ENCODE measurements at places on chromosomes 11 and 22.

GRCh38 chr11:99068832-99069231, 48.1 kb downstream of the CNTN5 start:
- no peak for DNase-seq

GRCh38 chr11:39860931-39861330, 1598.5 kb downstream of the LRRC4C start:
- no peak for DNase-seq

- DNase-seq, result no peak
Measured at GRCh38 chr11:7512525-7513233, 1.1 kb upstream of the PPFIBP2 start.

GRCh38 chr11:2752923-2753322, 53.1 kb upstream of the KCNQ1OT1 start:
- DNase-seq, result no peak

GRCh38 chr22:46827781-46828180, 65.3 kb downstream of the TBC1D22A start:
- no peak for DNase-seq

DNA sequence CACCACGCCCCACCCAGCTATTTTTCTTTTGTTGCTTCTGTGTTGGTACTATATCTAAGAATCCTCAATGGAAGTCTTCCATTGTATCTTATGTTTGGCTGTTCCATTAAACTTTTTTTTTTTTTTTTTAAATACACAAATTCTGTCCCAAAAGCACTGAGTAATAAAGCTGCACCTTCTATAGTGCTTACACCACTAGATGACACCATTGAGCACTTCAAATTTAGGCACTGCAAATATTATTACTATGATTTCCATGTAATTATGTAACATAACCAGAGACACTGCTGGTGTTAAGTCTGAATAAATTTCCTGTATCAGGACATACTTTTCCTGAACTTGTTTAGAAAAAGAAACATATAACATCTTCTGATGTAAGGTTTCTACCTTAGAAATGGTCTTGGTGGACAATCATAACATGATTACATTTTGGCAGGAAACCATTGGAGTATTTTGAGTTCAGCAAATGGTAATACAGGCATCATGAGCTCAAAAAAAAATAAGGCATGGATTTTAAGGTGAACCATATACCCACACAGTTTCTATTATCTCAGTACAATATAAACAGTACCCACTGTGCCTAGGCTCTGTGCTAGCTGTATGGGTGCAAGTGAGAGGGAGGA, 110.5 kb downstream of the ATG16L2 start:
- no peak for DNase-seq

DNA sequence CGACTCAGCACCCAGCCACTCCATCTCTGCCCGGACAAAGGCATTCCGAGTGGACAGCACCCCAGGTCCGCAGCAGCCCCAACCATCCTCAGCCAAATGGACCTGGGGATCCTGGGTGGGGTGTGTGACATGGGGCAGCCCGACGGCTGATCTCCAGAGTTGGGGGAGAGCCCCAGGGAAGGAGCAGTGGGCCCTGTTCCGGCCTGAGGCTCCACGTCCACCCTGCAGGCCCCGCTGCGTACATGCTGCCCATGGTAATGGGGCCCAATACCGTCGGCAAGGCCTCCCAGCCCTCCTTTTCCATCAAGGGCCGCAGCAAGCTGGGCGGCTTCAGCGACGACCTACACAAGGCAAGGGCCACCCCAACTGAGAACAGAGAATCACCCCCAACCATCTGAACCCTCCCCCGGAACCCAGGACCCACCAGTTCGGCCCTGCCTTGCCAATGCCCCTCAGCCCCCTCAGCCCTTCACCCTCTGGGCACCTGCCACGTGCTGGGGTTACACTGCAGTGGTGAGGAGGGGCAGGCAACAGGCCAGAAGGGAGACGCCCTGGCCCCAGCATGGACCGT, 5.4 kb downstream of the SCGB1C1 start:
- no peak for DNase-seq
